ENCODE measurements at places on chromosomes 5 and 9.

- no peak for DNase-seq
These were observed 352.6 kb upstream of the TRPC7 start for GRCh38 chr5:136717917-136718316.

- no peak for DNase-seq
These were observed 92.7 kb downstream of the RAD23B start for GRCh38 chr9:107375651-107376369.

DNA sequence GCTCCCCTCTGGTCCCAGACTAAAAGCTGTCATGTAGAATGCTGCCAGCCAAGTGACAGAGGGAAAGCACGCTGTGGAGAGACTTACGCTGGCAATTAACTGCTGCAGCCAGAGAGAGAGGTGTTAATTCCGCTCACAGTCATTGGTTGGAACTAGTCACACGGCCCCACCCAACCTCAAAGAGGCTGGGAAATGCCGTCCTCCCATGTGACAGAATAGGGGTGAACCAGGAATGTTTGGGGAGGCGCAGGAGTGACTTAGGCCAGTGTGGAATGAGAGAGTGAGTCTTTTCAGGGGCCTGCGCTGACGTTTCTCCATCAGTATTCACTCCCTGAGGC lies 87.6 kb downstream of the AMBP start:
- no peak for DNase-seq

DNA sequence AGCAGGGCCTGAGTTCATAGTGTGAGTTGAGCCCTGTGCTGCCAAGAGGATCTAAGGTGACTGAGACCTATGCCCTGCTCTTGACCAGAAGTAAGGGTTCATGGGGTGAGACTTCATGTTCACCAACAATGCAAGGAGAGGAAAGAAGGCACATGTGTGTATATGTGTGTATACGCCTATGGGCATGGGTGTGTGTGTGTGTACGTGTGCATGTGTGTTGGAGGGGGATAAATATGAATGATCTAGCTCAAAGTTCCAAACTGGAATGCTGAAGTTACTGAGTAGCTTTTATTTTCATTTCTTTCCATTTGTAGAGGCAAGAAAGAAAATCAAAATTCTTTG lies 25.6 kb upstream of the HAND1 start:
- no peak for DNase-seq

- no peak for DNase-seq
These were observed 67.1 kb downstream of the GRAMD2B start for GRCh38 chr5:126490167-126490940.

GRCh38 chr5:118611332-118611945 lies 376.9 kb downstream of the DTWD2 start:
- DNase-seq: no peak

GRCh38 chr5:96687812-96688453 lies 25.8 kb downstream of the CAST start:
- no peak for DNase-seq

- DNase-seq: no peak
These were observed 8.1 kb downstream of the CCDC180 start for GRCh38 chr9:97315550-97315949.

DNA sequence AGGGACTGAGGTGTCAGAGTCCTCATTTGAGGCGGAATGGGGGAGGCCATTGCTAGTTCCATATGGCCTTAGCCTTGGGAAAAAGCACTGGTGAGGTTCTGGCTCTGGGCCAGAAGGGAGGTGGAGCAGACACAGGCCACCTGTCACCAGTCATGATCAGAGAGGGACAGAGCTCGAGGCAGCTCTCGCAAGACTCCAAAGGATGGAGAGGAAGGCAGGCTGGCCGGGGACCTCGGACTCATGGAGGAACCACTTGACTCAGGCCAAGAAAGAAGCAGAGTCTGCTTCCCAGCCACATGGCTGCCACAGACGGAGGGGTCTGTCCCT lies 29.2 kb upstream of the NSMF start:
- DNase-seq: no peak

DNA sequence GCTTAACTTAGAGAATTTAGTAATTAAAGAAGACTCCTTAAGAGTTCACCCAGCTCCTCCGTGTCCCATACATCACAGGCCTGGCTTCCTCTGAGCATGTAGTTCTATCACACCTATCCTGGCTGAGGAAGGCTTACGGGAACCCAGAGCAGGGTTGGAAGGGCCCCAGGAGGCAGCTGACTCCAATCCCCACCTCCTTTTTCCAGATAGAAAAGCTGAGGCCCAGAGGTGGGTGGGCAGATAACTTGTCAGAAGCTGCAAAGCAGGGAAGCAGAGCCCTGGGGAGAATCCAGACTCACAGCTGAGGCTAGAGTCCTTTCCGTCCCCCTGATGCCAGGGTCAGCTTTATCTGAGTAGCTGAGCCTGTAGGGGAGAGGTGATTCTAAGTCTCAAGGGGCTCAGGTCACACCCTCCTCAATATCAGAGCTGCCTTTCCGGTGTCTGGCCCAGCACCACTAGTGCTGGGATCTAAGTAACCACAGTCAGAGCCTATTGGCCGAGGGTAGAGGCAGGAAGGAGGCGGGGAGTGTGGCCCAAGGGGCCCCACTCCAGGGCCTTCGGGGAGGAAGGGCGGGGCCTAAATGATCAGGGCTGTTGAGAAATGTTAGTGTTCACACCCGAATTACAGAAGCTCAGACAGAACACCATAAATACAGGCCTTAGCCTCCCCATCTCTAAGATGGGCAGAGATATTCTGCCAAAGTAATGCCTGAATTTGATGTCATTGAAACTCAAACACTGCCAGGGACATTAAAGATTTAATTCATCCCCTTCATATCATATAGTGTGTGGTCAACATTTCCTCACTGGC lies 9.9 kb downstream of the CCDC69 start:
- DNase-seq: peak; percentile 83

DNA sequence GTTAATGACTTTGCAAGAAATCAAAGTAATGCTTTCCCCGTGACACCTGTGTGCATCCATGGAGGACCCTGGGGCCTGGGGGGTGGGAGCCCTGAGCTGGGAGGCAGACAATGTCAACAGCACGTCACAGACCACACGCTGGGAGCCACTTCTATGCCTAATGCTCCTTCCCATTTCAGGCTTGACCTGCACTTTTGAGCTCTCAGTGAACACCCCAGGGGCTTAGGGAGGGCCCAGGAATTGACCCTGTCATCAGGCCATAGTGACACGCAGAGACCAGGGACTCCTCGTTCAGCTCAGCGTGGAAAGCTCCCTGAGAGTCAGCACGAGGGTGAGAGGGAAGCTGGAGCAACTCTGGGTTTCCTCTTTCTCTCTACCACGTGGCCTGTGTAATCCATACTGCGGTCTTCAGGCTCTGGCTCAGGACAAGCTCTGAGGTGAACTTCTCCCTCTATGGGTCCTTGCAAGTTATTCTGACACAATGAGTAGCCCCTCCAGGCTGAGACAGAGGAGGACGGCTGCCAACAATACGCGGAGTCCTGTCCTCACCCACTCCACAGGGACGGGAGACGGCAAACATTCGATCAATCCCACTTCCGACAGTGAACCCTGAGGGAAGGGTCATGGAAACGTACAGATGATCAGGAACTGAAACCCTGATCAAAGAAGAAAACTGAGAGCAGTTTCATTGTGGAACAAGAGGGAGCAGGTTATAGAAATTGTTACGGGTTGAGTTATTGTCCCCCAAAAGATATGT lies 130.8 kb upstream of the IRX4 start:
- no peak for DNase-seq

DNA sequence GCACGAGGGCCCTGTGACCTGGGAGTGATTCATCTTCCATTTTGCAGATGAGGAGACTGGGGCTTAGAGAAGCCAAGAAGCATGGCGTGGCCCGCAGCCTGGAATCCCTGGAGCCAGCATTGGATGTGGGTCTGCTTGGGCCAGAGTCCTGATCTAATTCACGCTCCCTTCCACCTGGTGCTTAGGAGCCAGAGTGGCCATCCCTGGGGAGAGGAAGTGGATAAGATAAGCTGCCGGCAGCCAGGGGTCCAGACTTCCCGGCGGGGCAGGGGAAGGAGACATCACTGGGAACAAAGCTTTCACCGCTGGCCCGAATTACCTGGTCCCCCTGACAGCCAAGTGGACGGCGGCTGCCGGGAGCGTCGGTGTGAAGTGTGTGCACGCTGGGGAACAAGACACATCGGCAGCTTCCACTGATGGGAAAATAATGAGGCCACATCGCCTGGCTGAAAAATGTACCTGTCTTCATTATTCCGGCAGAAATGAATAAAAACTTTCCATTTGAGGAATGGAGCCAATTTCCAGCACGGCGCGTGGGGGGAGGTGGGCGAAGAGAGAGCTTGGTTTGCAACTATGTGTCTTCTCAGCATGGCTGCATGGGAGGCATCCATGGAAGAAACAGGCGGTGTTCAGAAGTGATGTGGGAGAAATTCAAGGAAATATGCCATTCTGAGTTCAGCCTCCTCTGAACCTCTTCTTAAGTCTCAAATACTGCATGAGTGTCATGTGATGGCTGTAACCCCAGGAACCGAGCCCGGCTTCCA lies 78.5 kb downstream of the OLFM1 start:
- DNase-seq: no peak

DNA sequence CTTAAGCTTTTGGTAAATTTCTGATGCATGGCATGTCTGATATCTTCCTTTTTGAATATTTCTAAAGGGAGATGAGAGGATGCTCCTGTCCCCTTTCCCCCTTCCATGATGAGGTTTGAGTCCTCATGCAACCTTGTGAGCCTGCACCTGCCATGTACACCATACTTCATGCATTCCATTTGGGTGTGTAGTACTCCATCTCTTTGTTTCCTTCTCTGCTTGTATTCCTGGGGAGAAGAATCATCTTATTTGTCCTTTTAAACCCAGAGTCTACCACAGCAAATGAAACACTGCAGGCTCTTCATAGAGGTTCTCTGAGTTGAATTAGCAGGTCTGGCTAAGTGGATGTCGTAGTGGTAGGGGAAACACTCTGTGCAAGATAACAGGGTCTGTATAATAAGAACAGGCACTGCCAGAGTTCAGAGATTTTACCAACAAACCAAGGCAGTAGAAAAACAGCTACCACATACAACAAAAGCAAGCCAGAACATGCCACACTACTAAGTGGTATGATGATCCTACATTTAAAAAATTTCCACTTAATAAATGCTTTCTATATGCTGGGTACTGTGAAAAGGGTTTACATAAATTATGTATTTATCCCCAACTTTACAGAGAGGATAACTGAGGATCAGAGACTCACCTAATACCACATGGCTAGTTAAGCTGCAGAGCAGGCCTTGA lies 439.8 kb upstream of the GRIA1 start:
- DNase-seq: no peak

GRCh38 chr9:16883586-16883985 lies 13.1 kb upstream of the BNC2 start:
- no peak for DNase-seq

DNA sequence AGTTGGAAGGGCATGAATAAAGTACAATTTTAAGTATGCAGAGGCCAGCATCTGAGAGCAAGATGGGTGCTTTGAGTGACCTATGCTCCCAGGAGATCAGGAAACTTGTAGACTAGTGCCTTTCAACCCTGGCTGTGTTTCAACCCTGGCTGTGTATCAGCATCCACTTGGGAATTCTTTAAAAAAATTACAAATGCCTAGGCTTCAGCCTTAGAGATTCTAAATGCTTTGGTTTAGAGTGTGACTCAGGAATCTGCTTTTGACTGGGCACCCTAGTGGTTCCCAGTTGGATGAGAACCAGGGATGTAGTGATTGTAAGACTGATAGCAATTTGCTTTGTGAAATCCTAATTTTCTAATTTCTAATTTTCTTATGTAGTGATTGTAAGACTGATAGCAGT lies 65.6 kb downstream of the RALGPS1 start:
- no peak for DNase-seq

GRCh38 chr5:127583866-127584265 lies 65.0 kb upstream of the CTXN3 start:
- DNase-seq: no peak

GRCh38 chr5:5613261-5613990 lies 190.9 kb downstream of the ICE1 start:
- DNase-seq: no peak

GRCh38 chr5:173733425-173733824 lies 117.0 kb upstream of the BOD1 start:
- no peak for DNase-seq

DNA sequence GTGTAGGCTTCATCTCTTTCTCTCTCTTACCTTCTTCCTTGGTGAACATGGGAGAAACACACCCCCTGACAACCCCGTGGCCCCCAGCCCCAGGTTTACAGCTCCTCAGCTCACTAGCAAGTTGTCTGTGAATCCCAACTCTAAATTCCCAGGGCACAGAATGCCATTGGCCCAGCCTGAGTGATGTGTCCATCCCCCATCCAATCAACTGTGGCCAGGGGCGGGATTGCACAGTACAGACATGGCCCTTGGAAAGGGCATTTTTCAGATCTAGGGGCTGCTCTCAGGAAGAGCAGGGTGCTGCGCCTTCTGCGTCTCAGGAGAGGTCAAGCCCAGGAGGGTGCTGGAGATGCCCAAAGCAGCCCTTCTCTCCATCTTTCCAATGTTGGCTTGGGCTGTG lies 48.2 kb upstream of the ASS1 start:
- no peak for DNase-seq

DNA sequence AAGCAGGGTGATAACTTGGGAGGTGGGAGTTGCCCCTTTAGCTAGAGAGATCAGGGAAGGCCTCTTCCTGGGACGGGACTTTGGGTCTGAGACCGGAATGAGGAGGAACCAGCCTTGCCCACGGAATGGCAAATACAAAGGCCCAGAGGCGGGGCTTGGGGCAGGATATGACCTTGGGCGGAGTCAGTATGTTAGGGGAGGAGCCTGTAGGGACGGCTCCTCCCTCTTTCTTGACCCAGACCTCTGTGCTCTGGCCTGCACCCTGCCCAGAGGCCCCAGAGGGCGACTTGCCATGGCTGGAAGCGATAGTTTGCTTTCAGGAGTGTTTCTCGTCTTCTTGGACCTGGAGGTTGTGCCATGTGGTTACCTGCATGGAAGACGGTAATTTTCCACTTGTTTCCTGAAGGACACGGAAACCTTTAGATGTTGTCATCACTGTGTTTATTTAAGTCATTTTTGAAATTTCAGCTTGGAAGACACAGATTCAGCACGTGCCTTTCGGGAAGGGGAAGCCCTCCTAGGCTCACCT lies 85.6 kb downstream of the DAB2IP start:
- no peak for DNase-seq

DNA sequence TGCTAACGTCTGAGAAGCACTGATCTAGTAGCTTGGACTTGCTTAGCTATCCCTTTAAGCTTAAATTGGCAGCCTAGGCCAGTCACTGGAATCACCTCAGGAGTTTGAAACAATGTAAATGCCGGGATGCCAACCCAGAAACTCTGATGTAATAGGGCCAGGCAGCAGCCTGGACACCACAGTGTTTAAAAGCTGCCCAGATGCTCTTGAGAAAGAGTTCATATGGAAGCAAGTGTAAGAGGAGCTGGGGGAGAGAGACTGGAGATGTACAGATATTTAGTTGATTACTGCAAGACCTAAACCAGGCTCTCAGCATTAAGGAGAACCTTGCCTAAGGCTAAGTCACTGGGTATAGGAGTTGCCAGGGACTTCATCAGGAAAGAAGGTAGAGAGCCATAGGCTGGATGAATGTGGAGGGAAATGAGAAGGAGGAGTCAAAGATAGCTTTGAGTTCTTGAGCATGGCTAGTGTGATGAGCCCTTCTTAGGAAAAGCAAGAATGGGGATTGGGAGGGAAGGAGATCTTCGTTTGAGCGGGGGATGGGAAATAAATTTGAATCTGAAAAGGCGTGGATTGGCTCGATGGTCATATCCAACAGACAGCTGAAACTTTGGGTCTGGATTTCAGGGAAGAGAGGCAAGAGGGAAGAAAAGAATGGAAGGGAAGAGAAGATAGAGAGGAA lies 392.9 kb upstream of the WWC1 start:
- no peak for DNase-seq

All from activated naive CD4-positive, alpha-beta T cell treated with Interleukin-2 at 50 U/mL for 16 hours (primary cell).